ENCODE measurements at places on chromosomes 1 and 21.

GRCh38 chr1:234772345-234773147 is 162.6 kb upstream of the IRF2BP2 start:
- DNase-seq: peak; percentile 98

- DNase-seq: no peak
These were observed 59.4 kb upstream of the TENT5C start for GRCh38 chr1:117546467-117546866.

GRCh38 chr1:151832318-151832980 is 847 bp upstream of the RORC start:
- peak; percentile 39 for DNase-seq

GRCh38 chr1:178323067-178323466 is 173.7 kb downstream of the CLEC20A start:
- no peak for DNase-seq

DNA sequence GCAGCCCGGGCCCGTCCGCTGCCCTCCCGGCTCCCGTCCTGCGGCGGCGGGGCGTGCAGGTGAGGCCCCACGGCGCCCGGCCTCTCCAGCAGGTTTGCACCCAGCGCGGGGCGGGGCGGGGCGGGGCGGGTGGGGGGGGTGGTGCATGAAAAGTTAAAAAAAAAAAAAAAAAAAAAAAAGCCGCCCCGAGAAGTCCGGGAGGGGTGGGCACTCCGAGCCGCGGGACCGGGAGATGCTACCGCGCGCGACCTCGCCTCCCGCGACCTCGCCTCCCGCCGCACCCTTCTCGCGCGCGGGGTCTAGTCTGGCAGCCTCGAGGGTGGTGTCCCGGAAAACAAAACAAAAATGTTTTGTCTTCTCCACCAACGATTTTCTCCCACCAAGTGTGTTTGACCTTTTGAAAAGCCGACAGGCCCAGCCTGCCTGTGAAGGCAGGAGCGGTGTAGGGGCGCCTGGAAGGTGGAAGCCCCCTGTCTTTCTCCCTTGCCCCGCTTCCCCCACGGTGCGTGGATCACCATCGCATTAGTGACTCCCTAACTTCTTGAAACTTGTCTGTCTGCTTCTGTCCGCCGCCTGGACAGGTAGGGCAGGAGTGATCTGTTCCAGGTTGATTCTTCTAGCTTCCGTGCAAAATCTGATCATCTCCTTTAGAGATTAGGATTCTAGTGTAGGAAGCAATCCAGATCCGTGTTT is 569 bp downstream of the RCAN3 start:
- no peak for DNase-seq

All from Caki2 (cell line).